ENCODE measurements at places on chromosomes 6 and 20.
A peak's percentile ranks its signal among the peaks of the same experiment; 100 is the strongest.

- peak; percentile 64 for DNase-seq
Measured at GRCh38 chr6:23180504-23181293, 611.3 kb downstream of the HDGFL1 start.

DNA sequence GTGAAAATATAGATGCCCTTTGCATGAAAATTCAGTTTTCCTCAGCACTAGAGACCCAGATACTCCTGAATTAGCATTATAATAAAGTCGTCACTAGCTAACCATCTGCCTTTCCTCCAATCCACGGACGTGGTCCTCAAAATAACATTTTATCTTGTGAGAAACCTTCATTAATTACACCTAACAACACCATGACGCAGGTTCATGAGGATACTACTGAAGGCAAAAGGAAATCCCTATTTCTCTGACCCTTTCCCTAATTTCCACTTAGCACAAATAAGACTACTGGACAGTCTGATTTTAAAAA is 1.3 kb upstream of the PNISR start:
- no peak for DNase-seq

GRCh38 chr6:4773181-4773580 is 3.0 kb upstream of the CDYL start:
- no peak for DNase-seq

- no peak for DNase-seq
Measured at GRCh38 chr6:132607544-132608233, 16.4 kb downstream of the TAAR2 start.

- DNase-seq = no peak
Measured at GRCh38 chr20:4802527-4802926, 80.8 kb downstream of the PRND start.

DNA sequence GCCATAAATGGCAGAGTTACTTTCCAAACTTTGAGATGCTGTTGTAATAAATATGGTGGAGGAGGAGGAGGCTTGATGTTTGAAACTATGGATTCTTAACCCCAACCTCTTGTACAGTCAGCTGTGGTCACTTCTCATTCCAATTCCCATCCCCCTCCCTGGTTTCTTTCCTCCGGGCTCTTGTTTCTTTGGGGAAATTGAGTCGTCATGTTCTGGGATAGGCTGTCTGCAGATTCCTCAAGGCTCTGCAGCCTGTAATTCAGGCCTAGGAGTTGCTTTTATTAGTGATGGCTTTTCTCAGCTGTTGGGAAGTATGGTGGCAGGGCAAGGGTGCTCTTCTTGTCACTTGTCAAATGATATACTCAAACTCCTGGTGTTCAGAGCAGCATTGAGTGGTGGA is 2.6 kb downstream of the PTK7 start:
- DNase-seq = no peak

GRCh38 chr20:49179368-49180277 is 8.5 kb downstream of the STAU1 start:
- no peak for DNase-seq

DNA sequence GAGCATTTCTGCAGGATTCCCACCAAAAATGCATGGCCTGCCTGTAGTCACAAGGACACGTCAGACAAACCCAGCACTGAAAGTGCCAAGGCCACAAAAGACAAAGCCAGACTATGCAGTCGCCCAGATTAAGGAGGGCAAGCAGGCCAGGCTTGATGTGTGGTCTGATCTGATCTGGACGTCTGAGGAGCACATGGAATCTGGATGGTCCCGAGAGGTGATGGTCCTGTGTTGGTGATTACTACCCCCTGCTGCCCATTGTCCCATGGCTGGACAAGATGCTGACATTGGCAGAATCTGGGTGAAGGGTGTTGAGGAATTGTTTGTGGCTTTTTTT is 17.1 kb downstream of the NPEPL1 start:
- no peak for DNase-seq

GRCh38 chr6:109118871-109119354 is 23.6 kb downstream of the CEP57L1 start:
- DNase-seq = no peak

Measured in left ventricle myocardium inferior (tissue), 1 donor.